ENCODE measurements at places on chromosomes 6 and 20. TPM values are rescaled to one million over a fixed set of nuclear protein-coding genes. Genes with fewer than 3 reads are reported as not detected.

Gene PERP
- 60.9 TPM for polyA plus RNA-seq

Gene GHRH
- not detected for polyA plus RNA-seq

Gene FOXQ1
- 0.12 TPM for polyA plus RNA-seq

Gene BPI
- 5.8 TPM for polyA plus RNA-seq

DNA sequence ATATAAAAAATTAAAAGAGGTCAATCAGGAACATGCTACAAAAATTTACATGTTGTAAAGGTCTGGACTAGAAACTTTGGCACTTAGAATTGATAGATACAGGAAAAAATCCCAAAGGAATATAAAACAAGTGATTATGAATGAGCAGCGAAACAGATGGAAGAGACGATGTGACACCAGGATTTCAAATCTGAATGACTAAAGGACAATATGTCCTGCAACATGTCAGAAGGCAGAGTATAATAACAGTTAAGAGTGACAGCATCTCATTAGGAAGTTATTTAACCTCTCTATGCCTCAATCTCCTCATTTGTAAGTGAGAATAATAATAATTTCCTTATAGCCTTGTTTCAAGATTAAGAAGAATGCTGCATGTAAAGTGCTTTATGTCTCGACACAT is 50.3 kb downstream of the FRK start:
- DNase-seq = no peak

DNA sequence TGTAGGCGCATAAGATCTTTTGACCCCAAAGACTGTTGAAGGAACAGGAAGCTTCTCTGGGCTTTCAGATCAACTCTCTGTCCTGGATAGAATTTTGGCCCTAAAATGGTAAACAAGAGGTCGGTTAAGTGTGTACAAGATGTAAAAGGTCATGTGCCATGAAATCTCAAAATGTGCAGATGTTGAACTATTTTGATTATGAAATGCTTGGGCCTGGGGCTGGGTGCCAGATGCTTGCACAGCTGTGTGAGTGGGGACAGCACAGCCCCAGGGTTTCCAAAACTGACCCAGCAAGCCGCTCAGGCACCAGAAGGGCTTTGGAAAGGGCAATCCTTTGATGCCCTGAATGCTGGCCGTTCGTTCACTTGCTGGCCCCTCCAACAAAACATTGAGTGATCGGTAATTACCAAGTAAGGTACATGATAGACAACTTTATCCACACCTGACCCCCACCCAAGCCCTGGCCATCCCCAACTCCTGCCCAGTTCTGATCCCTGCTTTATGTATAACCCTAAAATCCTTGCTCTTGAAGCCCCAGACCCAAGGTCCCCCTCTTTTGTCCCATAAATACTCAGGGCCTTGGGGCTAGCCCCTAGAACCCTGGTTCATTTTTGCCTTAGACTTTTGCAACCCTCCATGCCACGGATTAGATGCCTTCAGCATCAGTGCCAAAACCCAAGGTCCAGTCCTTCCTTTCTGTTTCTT is 1.9 kb downstream of the TMEM239 start:
- DNase-seq = no peak

DNA sequence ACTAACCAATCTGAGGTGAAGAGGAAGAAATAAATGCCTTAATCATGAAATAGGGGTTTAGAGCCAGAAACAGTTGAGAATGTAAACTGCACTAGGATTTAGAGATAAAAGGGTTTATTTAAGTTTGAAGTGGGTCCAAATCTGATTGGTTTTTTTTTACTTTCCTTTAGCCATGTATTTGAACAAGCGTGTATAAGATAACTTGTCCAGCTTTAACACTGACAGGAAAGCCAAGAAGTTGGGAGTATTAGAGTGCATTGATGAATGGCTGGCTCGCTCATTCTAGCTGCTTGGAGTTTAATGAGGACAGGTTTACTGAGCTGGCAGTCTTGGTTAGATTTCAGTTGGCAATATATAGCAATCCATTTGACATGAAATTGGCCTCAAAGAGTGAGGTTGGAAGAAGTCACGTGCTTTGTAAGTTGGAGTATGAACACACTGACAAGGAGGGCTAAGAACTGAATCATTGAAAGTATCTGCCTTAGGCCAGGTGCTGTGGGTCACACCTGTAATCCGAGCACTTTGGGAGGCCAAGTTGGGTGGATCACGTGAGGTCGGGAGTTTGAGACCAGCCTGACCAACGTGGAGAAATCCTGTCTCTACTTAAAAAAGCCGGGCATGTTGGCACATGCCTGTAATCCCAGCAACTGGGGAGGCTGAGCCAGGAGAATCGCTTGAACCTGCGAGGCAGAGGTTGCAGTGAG is 13.7 kb downstream of the SRSF3 start:
- DNase-seq = no peak

- DNase-seq = no peak
These were observed 154.0 kb downstream of the ZDHHC14 start for GRCh38 chr6:157534977-157535339.

DNA sequence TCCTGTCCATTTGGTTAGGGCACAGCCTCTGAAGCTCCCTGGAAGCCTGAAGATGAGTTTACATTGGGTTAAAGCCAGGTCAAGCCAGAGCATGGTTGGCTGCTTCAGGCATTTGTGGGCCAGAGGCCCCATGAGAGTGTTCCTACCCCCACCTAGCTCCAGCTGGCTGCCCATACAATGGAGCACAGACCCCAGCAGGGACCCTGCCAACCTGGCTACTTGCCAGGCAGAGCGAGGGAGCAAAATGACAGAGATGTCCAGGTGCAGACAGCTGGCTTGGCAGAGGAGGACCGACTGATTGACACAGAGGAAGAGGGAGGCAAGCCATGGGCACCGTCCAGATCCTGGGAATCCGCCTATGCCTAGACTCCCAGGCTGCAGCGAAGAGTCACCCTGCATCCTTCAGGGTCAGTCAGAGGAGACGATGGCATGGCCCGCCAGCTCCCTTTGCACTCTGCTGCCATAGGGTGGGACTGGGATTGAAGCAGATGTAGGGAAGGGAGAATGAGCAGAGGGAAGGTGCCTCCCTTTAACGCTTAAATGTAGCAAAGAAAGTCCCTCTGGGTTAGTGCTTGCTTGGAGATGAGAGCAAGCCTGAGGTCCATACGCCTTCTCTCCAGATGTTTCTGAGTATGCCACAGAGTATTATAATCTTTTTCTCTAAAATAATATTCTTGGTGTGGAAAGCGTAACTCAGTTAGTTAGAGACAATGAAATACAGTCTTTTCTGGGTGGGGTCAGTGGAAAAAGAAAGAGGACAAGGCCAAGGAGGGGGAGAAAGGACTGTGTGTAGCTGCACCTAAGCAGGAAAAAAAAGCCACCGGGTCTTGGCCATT is 77.6 kb upstream of the FYN start:
- DNase-seq = peak; percentile 55

DNA sequence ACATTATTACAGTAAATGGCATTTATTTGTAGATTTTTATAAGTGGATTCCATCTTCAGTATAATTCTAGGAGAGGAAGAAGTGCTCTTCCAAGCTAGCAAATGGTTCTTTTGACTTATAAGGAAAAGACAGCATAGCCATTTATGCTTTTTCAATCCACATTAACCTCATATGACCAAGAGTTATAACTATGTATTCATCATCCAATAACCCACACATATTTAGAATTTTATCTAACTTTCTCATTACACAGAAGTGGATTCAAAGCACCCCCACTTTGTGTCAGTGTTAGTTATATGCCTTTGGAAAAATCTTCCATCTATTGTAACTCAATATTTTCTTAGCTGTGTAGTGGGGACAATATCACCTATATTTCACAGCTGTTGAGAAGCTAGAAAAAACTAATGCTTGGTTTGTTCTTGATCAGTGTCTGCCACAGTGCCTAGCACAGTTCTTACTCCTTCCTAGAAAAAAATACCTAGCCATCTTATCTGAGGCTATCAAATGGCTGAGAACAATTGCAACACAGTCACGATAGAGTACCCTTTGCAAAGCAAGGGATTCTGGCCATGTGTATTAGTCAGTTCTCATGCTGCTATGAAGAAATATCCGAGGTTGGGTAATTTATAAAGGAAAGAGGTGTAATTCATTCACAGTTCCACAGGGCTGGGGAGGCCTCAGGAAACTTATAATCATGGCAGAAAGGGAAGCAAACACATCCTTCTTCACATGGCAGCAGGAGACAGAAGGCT is 986.3 kb downstream of the TFAP2A start:
- DNase-seq = no peak

- no peak for DNase-seq
These were observed 3.7 kb downstream of the CYP24A1 start for GRCh38 chr20:54170026-54170471.

DNA sequence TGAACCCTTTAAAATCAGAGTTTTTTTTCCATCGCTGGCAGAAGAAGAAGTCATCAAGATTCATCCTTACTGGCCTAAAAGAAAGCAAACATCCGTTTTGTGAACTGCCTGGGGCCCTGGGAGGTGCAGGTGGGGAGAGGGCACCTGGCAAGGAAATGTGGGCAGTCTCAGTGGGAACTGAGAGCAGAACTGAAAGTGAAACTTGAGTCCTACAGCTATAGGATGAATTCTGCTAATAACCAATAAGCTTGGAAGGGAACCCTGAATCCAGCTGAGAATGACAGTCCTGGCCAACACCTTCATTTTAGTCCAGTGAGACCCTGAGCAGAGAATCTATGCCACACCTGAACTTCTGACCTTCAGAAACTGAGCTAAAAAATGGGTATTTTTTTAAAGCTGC is 130.1 kb upstream of the ASCC3 start:
- DNase-seq = no peak

DNA sequence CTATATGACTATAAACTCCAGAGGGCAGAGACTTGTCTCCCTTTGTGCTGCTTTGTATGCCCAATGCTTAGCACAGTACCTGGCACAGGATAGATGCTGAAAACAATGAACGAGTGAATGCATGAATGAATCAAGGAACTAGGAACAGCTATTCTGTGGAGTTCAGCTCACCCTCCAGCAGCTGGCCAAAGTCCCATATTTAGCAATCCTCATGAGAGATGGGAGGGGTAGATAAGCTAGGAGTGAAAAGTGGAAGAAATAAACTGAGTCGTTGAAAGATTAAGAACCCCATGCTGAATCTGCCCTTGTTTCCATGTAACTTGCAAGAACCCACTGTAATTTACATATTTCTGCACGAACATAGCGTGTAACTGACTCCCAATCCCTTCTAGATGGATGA is 106.5 kb downstream of the MAFB start:
- no peak for DNase-seq

DNA sequence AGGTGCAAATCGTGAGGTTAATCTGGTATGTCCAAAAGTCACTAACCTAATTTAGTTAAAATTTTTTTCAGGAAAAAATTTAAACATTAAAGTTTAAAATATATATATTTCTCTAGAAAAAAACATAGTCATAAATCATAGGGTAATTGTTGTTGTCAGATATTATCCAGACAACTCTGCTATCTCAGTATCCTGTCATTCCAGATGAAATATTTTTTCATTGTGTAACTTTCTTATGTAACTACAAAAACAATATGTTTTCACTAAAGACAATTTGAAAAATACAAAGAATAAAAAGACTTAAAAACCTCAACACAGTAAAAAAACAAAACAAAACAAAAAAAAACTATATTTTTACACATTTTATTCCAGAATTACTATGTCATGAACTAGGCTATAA is 57.6 kb downstream of the TENT5A start:
- DNase-seq = no peak

All from muscle of arm (tissue), 14 donors.